ENCODE measurements at places on chromosomes 1 and 21.

GRCh38 chr1:79133774-79134364 lies 127.3 kb upstream of the ADGRL4 start:
- no peak for DNase-seq

DNA sequence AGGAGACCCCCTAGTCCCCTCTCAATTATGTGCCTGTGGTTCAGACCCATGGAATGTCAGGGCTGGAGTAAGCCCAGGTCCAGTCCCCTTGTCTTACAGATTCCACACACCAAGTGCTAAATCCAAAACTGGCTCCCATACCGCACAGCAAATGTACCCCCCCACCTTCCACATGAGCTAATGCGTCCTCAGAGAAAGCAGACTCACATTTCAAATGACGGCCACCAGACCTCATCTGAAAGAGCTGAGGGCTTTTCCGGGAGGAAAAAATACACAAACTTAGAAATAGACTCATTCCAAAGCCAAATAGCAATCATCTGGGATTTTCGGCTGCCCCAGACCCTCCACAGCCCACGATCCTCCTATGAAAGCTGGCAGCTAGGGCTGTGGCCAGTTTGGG lies 12.8 kb upstream of the CNTN2 start:
- DNase-seq, result no peak

- DNase-seq, result no peak
Observed at GRCh38 chr1:169689395-169689794, 22.0 kb downstream of the SELL start.

- DNase-seq, result no peak
Observed at GRCh38 chr1:40067023-40067422, 26.5 kb downstream of the CAP1 start.

DNA sequence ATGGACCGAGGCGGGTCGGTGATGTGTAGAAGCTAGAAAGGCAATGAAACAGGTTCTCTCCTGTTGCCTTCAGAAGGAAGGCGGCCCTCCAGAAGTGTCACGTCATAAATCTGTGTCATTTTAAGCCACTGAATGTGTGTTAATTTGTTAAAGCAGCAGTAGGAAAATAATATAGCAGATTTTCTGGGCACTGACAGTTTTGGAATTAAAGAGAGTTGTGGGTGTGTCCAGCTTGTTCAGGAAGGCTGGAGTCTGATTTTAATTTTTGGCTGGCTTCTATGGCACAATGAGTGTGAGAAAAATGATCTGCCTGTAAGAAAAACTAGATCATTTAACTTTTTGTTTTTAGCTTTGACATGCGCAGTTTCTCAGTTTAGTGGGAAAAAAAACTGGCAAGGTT lies 177.3 kb downstream of the EDEM3 start:
- no peak for DNase-seq

- DNase-seq, result no peak
Observed at GRCh38 chr1:18262726-18263125, 155.1 kb downstream of the IGSF21 start.

GRCh38 chr1:203135636-203136305 lies 8.2 kb downstream of the ADORA1 start:
- no peak for DNase-seq

GRCh38 chr1:183019860-183020259 lies 3.4 kb upstream of the LAMC1 start:
- DNase-seq, result no peak

DNA sequence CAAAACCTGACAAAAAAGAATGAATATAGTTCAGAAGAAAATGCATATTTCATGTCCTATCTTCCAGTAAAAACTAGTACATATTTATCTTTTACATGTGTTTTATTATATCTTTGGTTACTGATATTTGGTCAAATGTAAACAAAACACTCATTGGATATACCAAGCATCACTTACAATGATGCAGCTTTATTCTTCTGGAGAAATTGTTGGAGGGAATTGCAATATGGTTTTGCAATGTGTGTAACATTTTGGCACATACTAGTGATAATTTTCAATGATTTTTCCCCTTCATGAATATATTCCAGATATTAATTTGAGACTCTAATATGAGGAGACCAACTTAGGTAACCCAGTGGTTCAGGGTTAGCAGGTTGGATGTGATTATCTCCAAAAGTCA lies 146.1 kb downstream of the ZC3H11B start:
- no peak for DNase-seq

All from T-helper 2 cell treated with Interferon-gamma antibody and Interleukin-4, amounts not matched to agents 5 μg/mL and 100 μg/mL, for 36 hours (primary cell).